ENCODE measurements at places on chromosomes 13 and 19. TPM values are rescaled to one million over a fixed set of nuclear protein-coding genes. Genes with fewer than 3 reads are reported as not detected.
A peak's percentile ranks its signal among the peaks of the same experiment; 100 is the strongest.

- DNase-seq = no peak
Measured at GRCh38 chr19:41302624-41303351, 7.2 kb upstream of the CCDC97 start.

- DNase-seq = no peak
Measured at GRCh38 chr13:97122381-97122996, 99.6 kb upstream of the MBNL2 start.

GRCh38 chr13:77544355-77544754 lies 8.8 kb downstream of the SCEL start:
- no peak for DNase-seq

- no peak for DNase-seq
Measured at GRCh38 chr13:48160606-48161278, 65.8 kb upstream of the MED4 start.

- DNase-seq = no peak
Measured at GRCh38 chr13:114064450-114065140, 67.8 kb downstream of the RASA3 start.

DNA sequence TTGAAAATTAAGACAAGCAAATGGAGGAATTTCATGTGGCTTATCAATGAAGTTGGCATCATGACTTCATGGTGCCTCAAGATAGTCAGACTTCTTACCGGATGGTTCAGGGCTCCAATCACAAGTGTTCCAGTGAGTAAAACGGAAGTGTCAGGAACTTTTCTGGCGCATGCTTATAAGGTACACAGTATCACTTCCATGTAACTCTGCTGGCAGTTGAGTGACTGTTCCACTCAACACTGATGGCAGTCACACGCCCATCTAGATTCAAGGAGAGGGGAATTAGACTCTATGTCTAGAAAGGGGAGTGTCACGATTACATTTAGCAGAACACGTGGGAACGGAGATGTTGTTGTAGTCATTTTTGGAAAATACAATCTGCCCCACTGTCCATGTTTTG lies 114.3 kb downstream of the KCTD15 start:
- no peak for DNase-seq

- no peak for DNase-seq
Measured at GRCh38 chr13:23810685-23811240, 78.4 kb downstream of the MIPEP start.

DNA sequence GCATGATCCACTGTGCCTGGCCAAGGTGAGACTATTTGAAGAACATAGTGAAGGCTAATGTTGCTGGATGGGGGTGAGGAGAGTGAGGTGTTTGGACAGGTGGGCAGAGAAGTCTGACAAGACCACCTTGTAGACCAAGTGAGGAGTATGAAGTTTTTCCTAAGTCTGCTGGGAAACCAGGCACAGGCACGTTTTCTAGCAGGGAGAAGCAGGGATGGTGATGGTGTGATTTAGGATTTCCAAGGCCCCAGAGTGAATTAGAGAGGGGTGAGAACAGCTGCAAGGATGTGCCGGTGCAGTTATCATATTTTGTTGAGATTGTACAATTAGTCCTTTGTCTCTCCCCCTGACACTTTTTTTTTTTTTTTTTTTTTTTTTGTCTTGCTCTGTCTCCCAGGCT lies 5.6 kb upstream of the PKN1 start:
- DNase-seq = no peak

GRCh38 chr13:110265341-110265681 lies 41.6 kb downstream of the COL4A1 start:
- no peak for DNase-seq

GRCh38 chr13:79522583-79522982 lies 41.6 kb downstream of the NDFIP2 start:
- DNase-seq = no peak

- DNase-seq = no peak
Measured at GRCh38 chr13:74966814-74967424, 515.0 kb downstream of the TBC1D4 start.

DNA sequence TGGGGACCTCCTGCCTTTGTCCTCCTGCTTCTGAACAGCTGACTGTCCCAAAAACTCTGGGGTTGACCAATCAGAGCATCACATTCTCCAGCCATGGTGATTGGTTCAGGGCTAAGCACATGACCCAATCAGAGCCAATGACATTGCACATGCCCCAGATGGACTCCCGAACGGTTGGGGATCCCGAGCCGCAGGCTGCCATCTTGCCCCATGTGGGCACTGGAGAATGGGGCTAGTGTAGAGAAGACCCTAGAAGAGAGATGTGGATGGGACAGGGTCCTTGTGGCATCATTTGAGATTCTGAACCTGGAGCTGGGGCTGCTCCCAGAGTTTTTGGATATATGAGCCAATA lies 31.3 kb upstream of the PEPD start:
- no peak for DNase-seq

GRCh38 chr13:48629277-48629676 lies 24.5 kb upstream of the CYSLTR2 start:
- DNase-seq = no peak

- peak; percentile 76 for DNase-seq
Measured at GRCh38 chr19:52570000-52570861, at the start of gene ZNF701. ZNF701 (plus strand) TSS chr19:52570287; CDS start chr19:52574148, 3,861 bp downstream.

- no peak for DNase-seq
Measured at GRCh38 chr13:104534847-104535246, 1468.6 kb upstream of the SLC10A2 start.

- DNase-seq = no peak
Measured at GRCh38 chr13:34767778-34768177, 174.3 kb upstream of the NBEA start.

DNA sequence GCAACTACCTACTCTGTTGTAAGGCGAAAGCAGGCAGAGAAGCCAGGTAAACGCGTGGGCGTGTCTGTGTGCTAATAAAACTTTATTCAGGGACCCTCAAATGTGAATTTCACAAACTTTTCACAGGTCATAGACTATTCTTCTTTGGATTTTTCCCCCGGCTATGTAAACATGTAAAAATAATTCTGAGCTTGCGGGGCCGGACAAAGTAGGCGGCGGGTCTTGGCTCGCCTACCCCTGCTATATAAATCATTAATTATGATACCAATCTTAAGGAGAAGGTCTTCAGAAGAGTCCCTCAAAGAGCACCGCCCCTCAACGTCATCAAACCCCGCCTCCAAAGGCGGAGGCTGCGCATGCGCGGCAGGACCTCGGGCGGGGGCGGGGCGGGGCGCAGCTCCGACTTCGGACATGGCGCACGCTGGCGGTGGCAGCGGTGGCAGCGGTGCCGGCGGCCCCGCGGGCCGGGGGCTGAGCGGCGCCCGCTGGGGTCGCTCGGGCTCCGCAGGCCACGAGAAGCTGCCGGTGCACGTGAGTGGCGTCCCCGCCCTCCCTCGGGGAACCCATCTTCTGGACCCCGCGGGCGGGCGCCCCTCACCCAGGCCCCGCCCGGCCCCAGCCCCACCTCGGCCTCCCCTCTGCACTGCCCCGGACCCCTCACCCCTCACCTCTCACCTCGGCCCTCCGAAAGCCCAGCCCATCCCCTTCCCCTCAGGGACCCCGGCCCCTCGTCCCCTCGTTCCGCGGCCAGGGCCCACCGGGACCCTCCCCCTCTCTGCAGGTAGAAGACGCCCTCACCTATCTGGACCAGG lies at the start of gene SIN3B:
Gene SIN3B (plus strand): TSS at position 389 of the 812 bp plus-strand sequence. CDS start 23 bp downstream, at position 412.
- peak; percentile 54 for DNase-seq

- no peak for DNase-seq
Measured at GRCh38 chr13:102658660-102659059, 36.2 kb downstream of the METTL21C start.

- DNase-seq = no peak
Measured at GRCh38 chr13:51840917-51841316, 4.1 kb downstream of the TMEM272 start.

GRCh38 chr13:60647547-60647946 lies 250.5 kb downstream of the TDRD3 start:
- no peak for DNase-seq

DNA sequence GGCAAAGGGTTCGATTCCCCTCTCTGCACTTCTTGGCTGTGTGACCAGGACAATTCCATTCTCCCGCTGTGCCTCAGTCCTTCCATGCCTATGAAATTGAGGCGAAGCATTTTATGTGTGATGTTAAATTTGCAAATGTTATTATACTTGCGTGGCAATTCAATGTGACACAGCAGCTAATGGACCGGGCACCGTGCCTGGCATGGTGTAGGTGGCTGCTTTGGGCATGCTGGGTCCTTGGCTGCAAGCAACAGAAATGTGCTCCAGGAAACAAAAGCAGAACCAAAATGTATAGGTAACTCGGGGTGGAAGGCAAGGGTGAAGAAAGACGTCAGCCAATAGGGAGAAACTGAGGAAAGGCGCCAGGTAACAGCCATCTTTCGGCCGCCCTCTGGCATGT lies 37.1 kb downstream of the TINCR start:
- no peak for DNase-seq

DNA sequence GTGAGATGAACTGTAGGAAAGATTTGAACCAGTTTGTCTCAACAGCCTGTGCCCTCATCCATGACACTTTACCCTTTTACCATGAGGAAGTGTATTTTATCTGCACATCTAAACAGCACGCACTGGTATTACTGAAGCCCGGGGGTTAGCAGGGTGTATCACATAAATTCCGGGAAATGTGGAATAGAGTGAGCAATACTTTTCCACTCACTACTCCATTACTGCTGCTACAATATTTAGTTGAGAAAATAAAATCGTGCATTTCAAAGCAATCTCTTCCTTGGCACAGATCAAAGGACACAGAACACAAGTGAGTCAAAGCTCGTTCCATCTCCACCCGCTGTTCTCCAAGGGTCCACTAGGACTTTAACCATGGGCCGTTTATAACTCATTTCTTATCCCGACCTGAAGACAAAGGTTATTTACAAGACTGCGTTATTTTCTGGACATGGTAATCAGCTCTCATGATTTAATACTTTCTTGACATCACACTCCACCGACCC lies 35.2 kb downstream of the STK24 start:
- DNase-seq = no peak

DNA sequence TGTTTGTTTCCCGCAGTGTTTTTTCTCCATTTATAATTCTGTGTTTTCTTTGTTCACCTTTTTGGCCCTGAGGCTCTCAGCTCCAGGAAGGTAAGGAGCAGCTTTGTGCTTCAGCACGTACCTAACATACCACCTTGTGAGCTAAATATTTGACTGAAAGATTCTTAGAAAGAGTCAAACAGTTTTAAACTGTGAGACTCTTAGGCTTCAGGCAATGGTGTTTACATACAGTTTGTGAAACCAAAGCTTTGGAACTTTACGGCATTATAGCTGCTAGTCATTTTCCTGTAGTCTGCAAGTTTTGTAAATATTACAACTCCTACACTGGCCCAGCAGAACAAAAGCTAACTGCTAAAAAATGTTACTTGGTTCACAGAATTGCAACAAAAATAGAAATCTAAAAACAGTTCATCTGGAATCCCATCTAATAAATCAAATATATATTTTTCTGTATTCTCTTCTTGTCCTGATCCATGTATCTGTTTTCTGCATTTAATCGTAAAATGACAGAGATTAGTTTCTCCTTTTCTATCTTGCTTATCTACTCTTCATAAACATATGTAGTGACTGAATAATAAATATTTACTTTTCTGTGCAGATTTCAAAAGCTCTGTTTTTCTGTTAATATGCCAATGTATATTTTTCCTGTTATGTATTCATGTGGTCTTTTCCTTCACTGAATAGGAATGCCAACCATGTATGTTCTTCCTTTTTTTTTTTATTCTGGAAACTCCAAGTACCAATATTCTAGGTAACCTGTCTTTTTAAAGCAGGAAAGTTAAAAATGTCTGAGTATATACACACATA lies 38.8 kb upstream of the GPI start:
- DNase-seq = no peak

DNA sequence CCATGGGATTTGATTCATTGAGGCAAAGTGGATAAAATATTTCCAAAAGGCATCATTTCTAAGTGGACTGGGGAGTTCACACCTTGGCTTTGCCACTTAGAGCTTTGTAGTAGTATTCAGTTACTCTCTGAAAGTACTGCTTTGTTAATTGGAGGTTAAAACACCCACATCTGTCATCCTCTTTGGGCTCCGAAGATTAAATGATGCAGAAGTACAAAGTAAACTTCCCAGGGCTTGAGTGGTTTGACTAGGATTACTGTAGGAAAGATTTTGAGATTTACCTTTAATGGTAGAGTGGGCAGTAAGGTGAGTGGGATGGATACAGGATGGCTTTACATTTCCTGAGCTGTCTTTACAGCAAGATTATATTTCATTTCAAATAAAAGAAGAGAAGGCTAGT lies 42.4 kb downstream of the WASF3 start:
- no peak for DNase-seq

- no peak for DNase-seq
Measured at GRCh38 chr19:52664461-52664860, 26.3 kb upstream of the ZNF83 start.

- no peak for DNase-seq
Measured at GRCh38 chr19:41709951-41710645, 1.7 kb downstream of the CEACAM5 start.

DNA sequence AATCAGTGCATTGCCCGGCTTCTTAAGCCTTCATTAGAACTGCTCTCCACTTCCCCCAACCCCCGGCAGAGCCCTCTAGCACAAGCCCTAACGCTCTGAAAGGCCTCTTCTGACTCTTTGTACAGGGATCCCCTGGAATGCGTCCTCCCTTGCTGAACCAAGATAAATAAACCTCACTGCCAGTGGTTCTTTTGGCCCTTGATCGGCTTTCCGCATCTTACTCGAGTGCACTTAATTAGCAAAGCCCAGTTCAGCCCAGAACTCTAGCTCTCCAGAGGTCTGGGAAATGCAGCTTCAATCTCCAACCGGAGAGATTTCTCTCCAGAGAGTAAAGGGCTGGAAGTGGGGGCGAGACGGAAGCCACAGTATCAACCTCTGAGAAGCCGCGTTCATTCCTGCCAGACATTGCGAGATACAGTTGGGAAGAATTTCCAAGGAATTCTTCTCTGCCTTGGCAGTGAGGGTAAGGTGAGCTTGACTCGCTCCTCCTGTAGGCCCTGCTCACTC lies 8.7 kb upstream of the ZNF444 start:
- DNase-seq = no peak

GRCh38 chr19:56177564-56178243 lies 1.9 kb downstream of the GALP start:
- no peak for DNase-seq

- DNase-seq = no peak
Measured at GRCh38 chr13:77359171-77359570, 32.3 kb upstream of the MYCBP2 start.

Gene C3
- polyA plus RNA-seq = 1.8 TPM

Gene USHBP1
- not detected for polyA plus RNA-seq

Gene SOHLH2
- polyA plus RNA-seq = 0.14 TPM

Gene FFAR1
- not detected for polyA plus RNA-seq

Gene TNNT1
- polyA plus RNA-seq = 3.3 TPM

Gene KLF1
- not detected for polyA plus RNA-seq

Gene CEACAM21
- polyA plus RNA-seq = not detected

Gene CEACAM8
- not detected for polyA plus RNA-seq

Gene KLK8
- polyA plus RNA-seq = not detected

Gene ZNF763
- 3.0 TPM for polyA plus RNA-seq

Gene FOSB
- 1.7 TPM for polyA plus RNA-seq

Gene KLF2
- 1.5 TPM for polyA plus RNA-seq

Gene DCLK1
- polyA plus RNA-seq = not detected

Gene CALR3
- not detected for polyA plus RNA-seq

Gene RFX2
- 2.9 TPM for polyA plus RNA-seq

Gene ZNF878
- polyA plus RNA-seq = 0.15 TPM

Gene SBSN
- 2.1 TPM for polyA plus RNA-seq
